Psoas muscle (tissue), 8 donors: ENCODE measurements at places on chromosomes 4 and X. TPM values are rescaled to one million over a fixed set of nuclear protein-coding genes. Genes with fewer than 3 reads are reported as not detected.

Gene NLGN4X
- 0.13 TPM for total RNA-seq

Gene CT47B1
- not detected for total RNA-seq

DNA sequence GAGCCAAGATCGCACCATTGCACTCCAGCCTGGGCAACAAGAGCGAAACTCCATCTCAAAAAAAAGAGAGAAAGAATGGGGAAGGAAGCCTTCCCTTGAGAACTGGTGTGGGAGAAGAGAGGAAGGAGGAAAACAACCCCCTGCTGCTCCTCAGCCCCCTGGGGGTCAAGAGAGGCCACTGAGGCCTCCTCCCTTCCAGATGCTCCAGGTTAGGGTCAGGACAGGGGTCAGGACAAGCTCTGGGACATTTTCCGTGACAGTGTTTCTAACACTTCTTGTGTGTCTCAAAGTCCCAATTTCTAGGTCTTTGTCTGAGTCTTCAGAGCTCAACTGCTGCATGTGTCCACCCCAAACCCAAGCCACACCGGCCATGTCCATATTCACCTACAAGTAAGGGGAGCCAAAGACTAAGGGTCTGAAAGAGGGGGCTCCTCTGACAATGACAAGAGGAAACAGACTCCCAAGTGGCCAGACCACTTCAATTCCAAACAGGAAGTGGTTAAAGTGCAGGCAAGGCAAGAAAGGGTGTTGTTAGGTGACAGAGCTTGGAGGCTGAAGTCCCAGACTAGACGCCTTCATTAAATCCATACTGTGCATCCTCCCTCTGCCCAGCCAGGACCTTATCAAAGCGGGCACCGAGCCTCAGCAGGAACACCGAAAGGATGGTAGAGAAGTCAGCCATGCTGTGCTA is 8.3 kb downstream of the L1CAM start:
- no peak for DNase-seq

Gene OTUD5
- total RNA-seq: 21.4 TPM

Gene BEND2
- total RNA-seq: 0.06 TPM

Gene HSD17B13
- not detected for total RNA-seq

GRCh38 chr4:78642934-78643333 is 91.4 kb downstream of the ANXA3 start:
- DNase-seq: no peak

Gene KLHL13
- total RNA-seq: 4.5 TPM

DNA sequence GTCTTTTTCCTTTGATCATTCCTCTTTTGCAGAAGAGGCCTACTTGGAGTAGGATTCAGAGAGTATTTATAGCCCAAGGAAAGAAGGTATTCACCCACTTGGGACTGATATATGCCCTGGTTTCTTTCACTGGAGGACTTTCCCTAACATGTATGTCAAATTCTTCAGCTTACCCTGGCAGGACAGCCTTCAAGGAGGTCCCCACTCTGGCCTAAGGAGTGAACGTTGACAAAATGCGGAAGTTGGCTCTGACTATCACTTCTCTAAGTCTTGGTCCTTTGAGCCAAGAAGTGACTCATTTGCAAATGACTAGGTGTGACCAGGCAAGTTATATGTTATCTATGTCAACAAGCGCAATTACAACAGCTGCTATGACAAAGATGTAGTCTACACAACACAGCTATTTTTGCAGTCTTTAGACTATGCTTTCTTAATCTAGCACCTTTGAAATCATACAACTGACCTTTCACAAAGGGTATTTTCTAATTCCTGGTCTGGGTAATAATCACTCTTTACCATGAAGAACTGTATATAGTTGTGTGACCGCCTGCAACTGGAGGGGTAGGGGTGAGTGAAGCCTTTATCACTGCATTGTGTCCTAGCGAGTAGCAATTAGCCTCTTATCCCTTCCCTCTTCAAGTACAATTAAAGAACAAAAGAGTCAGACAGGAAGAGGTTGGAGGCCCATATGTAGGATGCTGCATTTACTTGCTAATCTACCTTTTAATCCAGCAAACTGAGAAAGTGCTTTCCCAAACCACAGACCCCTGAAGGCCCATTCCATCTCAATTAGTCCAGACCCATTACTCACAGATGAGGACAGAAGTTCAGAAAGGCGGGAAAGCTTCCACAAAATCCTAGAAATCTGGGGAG is 50.1 kb downstream of the RASGEF1B start:
- DNase-seq: no peak

DNA sequence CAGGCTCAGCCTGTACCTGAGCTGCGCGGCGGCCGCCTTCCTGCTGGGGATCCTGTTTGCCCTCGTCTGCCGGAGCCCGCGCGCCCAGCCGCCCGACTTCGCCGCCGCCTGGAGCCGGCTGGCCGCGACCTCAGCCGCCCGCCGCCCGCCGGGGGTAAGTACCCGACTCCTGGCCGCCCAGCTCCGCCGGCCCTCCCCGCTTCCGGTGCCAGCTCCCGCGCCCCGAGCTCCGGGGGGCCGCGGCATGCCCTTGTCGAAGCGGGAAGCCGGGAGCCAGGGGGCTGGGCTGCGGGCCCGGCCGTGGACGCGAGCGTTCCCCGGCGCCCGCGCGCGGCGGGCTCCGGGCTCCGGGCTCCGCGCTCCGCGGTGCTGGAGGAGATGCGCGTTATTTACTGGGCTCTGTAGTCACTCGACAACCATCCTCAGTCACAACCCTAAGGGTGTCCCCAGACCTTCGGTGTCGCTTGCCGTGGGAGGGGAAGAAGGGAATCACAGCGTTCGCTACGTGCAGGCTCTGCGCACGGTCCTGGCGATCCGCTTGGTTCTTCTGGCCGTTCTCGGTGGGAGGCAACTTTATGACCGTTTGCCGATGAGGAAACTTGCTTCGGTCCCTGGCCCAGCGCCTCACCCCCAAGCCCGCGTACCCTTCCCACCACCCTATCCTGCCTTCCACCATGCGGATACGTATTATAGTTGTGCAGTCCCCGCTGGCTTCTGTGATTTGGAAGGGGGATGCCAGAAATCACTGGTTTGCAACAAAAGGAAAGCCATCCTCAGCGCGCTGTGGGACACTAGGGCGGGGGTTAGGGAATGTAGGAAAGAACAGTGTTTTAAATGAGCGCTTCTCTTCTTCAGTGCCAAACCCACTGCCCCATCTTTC is 944 bp downstream of the SNX25 start:
- DNase-seq: peak; percentile 72

- DNase-seq: no peak
Observed at GRCh38 chr4:184293552-184293951, 75.9 kb upstream of the ENPP6 start.
